ENCODE measurements at places on chromosomes 3 and 15. TPM values are rescaled to one million over a fixed set of nuclear protein-coding genes. Genes with fewer than 3 reads are reported as not detected.

The GRAMD1C gene
- 7.5 TPM for total RNA-seq

The WDR93 gene
- total RNA-seq: 3.8 TPM

The EBLN2 gene
- total RNA-seq: 18.5 TPM

The SPG21 gene
- 115 TPM for total RNA-seq

The FANCI gene
- total RNA-seq: 8.6 TPM

The ARIH2 gene
- total RNA-seq: 83.3 TPM

The MAP2K5 gene
- total RNA-seq: 17.2 TPM

The LRRIQ4 gene
- total RNA-seq: 0.09 TPM

The BUB1B gene
- total RNA-seq: 8.0 TPM

The TMEM207 gene
- total RNA-seq: not detected

The FRMD5 gene
- 0.83 TPM for total RNA-seq

The ADGRG7 gene
- not detected for total RNA-seq

DNA sequence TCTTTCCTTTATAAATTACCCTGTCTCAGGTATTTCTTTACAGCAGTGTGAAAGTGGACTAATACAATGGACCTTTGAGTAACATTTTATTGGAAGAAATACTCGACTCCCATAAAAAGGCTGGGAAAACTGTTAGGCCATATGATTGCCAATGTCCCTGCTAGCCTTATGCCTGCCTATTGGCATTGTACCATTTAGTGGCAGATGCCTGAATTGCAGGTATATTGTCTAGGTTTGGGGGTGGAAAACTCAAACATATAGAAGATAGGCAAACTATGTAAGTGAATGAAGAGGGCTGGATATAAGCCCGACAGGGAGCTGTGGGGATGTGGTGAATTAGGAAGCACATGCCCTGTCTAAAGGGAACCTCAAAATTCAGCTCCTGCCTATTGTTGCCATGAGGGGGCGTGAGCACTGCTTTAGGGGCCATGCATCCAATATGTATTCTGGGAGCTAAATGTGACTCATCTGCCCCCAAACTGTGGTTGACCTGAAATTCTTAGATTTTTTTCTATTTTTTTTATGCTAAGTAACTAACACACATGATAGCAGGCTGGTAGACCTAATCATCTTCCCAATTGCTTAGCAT is 65.2 kb upstream of the TRA2B start:
- DNase-seq: no peak

DNA sequence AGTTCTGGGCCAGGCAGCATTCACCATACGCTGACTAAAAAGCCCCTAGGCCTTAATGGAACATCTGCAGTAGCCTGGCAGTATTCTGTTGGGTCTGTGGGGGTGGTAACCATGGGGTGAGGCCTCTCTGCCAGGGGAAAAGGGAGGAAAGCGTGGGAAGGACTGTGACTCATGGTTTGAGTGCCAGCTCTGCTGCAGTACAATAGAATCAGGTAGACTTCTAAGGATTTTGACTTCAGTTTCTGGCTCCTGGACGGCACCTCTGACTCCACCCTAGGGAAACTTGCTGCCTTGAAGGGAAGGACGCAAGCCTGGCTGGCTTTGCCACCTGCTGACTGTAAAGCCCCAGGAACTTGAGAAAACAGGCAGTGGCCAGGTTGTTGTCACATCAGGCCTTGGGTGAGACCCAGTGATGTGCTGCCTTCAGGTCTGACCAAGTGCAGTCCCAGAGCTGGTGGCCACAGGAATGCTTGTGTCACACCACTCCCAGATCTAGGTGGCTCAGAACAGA is 148.6 kb downstream of the SUCNR1 start:
- no peak for DNase-seq

DNA sequence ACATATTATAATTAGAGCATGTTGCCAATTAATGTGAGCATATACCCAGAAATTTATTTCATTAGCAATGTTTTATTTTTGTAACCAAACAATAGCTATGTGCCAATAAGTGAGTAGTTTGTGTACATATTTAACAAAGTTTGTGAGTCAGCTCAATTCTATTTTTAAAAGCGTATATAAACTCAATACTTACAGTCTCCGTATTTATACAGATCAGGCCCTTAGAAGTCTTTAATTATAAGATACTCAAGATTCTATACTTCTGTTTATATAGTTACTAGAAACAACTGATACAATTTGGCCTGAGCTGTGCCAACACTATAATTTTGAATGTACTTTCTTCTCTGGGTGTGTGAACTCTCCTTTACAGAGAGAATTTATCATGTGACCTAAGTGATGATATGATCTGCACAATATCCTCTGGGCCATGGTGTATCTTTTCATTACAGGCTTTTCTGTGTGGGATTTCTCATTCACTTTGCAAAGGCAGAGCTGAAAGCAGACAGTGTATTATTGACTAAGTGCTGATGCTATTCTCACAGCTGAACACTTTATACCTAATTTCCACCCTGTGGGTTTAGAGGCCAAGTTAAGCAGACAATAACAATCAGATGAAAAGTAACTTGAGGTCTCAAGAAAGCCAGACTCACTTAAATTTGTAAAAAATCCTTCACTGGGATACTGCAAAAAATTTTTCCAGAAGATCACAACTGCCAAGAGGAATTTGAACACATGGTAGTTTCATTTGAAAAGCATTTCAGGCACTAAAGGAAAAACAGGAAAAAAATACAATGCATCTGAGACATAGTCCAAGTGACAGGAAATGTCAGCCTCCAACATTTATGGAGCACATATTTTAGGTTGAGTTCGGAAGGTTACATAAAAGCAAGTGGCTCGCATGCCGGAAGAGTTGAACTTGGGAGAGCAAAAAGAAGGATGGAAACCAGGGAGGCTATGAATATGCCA is 277.9 kb upstream of the SEMA6D start:
- DNase-seq: no peak

DNA sequence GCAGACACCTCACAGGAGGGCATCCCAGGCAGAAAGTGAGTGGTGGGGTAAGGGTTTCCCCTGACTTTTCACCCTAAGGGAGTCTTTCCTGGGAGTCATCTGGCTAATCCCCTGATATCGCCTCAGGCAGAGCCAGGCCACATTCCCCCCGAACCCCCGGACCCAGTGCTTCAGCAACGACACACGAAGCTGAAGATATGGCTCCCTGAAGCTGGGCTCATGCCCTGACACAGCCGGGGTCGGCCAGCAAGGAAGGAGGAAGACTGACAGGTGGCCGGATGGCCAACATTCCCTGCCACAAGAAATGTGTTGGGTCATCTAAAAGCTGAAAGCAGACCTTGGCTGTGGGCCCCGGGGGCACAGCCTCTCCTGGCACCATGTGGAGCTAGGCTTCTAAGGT is 14.4 kb downstream of the CHST13 start:
- DNase-seq: no peak

DNA sequence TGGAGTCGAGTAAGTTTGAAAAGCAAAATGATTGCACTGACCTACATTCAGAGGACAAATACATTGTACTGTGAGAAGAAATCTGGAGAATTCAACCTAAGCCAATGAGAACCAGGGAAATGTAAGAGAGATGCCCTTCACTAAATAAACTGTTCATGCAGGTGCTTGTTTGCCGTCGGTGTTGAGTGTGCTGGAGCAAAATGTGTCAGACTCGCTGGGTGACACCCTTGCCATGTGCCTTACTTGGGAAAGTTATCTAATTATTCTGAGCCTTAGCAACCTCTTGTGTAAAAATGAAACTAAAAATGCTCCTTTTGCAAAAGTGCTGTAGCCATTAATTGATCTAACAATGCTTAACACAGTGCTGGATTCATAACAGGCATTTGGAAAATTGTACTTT is 140.4 kb downstream of the GABRB3 start:
- peak; percentile 34 for DNase-seq

DNA sequence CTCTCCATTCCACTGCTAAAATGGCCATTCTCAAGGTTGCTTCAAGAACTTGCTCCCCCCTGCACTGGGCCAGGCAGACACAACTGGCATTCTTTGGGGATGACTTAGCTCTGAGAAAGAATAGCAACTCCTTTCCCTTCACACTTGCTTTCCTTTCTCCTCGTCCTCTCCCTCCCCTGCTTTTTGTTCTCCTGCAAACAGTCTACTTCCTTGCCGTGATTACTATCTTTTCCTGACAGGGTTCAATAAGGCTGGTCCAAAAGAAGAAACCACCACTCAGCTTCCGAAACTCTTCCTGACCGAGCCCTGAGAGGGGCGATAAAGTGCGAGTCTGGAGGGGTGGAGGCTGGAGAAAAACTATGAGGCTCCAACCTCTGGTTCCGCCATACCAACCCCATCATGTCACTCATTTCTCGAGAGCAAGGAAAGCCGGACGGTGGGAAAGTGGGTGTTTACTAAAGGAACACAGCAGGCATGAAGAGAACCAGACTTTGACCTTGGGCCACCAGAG is 5.0 kb downstream of the AMOTL2 start:
- no peak for DNase-seq

DNA sequence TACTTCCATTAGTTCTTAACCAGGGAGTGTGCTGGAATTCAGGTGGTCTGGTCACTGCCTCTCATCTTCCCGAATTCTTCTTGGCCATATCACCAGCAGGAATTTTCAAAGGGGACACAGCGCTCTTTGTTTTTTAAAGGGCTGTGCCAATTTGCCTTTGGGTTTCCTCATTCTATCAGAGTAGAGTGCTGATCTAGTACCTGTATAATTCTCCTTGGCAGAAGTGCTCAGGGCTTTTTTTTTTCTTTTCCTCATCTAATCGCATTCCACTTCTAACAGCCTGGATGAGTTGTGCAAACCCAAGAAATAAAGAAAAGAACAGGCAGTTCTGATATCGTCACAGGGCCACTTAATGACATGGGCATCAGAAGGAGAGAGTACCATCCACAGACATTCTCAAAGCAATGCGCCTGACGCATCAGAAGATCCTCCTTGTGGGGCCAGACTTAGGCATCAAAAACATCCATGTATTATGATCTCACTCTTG is 121.0 kb downstream of the ASB7 start:
- no peak for DNase-seq

DNA sequence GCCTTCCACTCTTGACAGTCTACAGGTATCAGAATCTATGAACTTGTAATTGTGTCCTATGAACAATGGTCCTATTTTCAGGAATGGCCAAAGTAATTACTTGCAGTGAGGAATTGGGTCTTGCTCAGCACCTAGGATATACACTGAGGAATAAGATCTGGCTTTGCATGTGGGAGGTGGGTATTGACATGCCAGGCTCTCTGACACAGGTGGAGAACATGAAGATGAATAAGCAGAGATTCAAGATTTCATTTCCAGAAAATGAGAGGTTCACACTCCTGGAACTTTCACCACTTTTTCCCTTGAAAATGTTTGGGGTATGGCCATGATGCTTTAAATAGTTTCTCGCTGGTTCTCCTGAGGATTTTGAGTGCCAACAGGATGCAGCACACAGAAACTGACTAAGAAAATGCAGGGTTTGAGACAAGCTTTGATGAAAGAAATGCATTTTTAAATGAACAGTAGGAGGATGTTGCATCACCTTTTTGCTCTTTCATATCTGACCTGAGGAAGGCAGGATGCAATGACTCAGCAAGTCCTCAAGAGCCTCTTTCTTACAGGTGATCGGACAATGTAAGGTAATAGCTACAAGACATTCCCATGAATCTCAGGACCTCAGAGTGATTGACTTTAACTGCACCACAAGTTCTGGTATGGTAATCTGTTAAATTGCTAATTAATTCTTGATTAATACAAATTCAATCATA is 3.7 kb downstream of the HRG start:
- DNase-seq: no peak

GRCh38 chr3:46348823-46349482 is 5.0 kb upstream of the CCR2 start:
- no peak for DNase-seq

DNA sequence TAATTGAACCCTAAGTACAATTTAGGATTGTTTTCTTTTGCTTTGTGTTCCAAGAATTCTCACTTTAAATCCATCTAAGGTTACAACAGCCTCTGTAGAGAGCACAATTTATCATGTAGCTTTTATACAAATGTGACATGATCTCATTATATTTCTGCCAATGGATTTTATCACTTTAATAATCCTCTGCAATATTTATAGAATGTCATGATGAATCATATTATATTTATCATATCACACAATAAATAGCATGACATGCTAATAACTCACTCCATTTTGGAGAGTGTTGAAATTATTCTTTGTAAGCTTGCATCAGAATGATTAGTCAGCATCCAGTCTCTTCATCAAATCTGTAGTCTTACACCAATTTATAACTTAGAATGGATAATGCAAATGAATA is 280.6 kb upstream of the ZNF717 start:
- no peak for DNase-seq

DNA sequence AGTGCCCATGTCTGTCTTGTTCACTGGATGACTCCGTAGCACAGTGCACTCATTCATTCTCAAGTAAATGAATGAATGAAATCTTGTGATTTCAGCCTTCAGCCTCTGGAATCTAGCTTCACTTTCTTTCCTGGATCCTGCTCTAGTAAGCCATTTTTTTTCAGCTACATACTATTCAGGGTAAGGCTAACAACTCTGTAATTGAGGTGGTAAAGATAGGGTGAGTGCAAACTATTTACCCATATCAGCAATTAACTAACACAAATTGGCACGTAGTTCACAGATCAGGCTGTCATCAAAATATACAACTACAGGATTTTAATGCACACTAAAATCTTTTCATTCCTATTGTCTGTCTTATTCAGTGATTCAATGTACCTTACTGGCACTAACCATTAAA is 195.1 kb upstream of the SLC2A2 start:
- no peak for DNase-seq

GRCh38 chr3:172208586-172209332 is 169.4 kb downstream of the FNDC3B start:
- no peak for DNase-seq

DNA sequence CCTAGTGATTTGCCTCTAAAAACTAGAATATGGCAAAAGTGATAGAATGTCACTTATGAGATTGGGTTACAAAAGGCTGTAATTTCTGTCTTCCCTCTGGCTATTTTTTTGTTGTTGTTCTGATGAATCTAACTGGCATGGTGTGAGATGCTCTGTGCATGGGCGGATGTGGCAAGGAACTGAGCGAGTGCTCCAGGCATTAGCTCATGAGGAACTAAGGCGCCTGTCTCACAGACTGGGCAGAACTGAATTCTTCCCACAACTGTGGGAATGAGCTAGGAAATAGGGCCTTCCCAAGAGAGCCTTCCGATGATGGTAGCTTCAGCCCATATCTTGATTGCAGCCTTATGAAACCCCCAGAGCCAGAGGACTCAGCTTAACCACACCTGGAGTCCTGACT is 222.5 kb downstream of the NR2F2 start:
- DNase-seq: no peak

DNA sequence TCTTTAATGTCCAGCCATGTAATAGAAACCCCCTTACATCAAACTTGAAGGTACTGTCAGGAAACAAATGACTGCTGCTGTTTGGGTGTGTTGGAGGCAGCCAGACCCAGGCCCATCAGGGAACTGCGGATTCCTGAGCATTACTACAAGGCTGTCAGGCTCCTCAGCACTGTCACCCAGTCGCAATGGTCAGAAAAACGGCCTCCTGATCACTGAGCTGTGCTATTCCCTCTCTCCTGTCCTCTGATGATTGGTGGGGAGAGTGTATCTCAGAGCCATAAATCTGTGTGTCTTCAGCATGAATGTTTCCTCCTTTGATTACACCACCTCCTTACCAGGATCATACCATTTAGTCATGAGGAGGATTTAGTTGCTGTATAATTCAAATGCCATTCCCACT is 135.2 kb upstream of the GADL1 start:
- DNase-seq: no peak

- no peak for DNase-seq
These were observed 3.5 kb downstream of the LRRC15 start for GRCh38 chr3:194365978-194366490.

GRCh38 chr3:148079370-148079769 is 618.3 kb upstream of the AGTR1 start:
- peak; percentile 32 for DNase-seq

GRCh38 chr3:6989608-6990291 is 128.8 kb downstream of the GRM7 start:
- DNase-seq: no peak

- no peak for DNase-seq
These were observed 16.7 kb downstream of the LIMD1 start for GRCh38 chr3:45611209-45611608.

All from lung (tissue), 17 donors.